T-helper 22 cell (primary cell): ENCODE measurements at places on chromosomes 7 and 10.

DNA sequence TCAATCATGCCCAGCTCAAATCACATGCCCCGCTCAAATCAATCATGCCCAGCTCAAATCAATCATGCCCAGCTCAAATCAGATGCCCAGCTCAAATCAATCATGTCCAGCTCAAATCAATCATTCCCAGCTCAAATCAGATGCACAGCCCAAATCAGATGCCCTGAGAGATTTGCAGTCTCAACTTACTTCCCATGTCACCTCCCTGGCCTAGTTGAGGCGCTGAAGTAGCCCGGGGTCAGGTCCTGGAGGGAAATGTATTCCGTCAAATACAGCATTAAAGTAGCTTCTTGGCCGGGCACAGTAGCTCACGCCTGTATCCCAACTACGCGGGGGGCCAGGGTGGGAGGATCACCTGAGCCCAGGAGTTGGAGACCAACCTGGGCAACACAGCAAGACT is 15.7 kb upstream of the PRKAR1B start:
- DNase-seq: no peak

DNA sequence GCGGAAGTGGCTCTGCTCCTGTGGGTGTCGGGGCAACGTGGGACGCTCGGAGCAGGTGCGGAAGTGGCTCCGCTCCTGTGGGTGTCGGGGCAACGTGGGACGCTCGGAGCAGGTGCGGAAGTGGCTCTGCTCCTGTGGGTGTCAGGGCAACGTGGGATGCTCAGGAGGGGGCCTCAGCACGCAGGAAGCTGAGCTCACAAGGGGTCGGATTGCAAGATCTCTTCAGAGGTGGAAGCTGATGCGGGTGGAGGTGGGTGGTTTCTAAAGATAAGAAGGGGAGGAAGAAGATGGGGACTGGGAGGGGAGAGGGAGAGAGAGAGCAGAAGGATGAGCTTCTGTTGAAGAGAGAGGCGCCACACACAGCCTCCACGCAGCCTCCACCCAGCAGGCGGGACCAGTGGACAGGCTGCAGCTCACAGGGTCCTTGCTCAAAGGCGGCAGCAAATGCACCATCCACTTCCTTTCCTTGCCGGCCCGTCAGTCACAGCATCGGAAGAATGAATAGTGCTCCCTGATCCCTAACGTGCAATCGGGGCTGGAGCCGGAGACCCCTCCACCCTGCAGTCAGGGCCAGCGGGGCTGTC is 78.7 kb downstream of the PTPRN2 start:
- no peak for DNase-seq

GRCh38 chr7:117995850-117996650 is 122.8 kb upstream of the CTTNBP2 start:
- DNase-seq: no peak

GRCh38 chr7:70344726-70345125 is 746.5 kb downstream of the AUTS2 start:
- no peak for DNase-seq

- no peak for DNase-seq
These were observed 502.4 kb downstream of the GRM8 start for GRCh38 chr7:126750207-126750911.
